ENCODE measurements at places on chromosomes 6 and 20.
A peak's percentile ranks its signal among the peaks of the same experiment; 100 is the strongest.

DNA sequence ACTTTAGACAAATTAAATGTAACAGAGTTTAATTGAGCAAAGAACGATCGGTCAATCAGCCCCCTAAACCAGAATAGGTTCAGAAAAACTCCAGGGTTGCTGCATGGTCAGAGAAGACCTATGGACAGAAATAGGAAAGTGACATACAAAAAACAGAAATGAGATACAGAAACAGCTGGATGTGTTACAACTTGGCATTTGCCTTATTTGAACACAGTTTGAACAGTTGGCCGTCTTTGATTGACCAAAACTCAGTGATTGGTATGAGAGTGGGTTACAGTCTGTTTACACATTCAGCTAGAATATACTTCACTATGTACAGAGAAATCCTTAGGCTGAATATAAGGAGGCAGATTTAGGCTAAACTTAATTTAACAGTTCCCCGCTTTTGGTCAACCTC lies 19.9 kb downstream of the SRSF6 start:
- no peak for DNase-seq

- no peak for DNase-seq
These were observed 52.5 kb downstream of the SSR1 start for GRCh38 chr6:7260291-7261031.

GRCh38 chr20:56783826-56784225 lies 154.7 kb downstream of the TFAP2C start:
- DNase-seq, result no peak

GRCh38 chr6:111813237-111813636 lies 60.0 kb downstream of the FYN start:
- no peak for DNase-seq

DNA sequence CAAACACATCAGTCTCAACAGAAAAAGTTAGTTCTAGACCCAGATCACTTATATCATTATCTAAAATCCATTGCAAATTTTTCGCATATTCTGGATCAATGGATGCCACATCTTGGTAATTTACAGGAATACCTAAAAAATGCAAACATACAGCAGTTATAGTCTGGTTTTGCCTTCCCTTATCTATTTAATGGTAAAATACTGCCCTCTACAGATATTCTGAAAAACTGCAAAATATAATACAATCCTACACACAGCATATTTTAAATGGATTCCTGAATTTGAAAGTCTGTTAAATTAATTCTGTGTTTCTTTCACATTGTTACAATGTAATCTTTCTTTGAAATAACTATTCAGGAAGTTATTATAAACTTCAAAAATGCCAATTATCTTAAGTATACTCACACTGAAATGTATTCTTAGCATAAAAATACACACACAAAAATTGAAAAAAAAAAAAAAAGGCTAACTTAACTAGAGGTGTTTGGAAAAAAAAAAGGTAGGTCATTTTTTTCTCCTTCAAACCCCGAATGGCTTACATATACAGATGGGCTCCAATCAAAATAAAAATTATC lies 88.4 kb downstream of the HACE1 start:
- peak; percentile 18 for DNase-seq

GRCh38 chr6:139313784-139314545 lies 22.2 kb upstream of the TXLNB start:
- no peak for DNase-seq

DNA sequence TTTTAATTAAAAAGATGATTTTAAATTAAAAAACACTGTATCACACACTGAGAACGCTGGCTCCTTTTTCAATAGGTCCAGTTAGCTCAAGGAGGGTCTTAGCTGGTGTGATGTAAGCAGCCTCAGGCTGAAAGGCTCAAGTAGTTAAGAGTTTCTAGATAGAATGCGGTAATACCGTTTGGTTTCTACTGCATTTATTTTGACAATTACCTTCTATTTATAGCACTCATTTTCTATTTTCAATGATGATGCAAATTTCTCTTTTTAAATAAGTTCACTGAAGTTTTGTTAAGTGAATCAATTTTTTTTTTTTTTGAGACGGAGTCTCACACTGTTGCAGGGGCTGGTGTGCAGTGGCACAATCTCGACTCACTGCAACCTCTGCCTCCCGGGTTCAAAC lies 87.1 kb downstream of the PREX1 start:
- no peak for DNase-seq

- no peak for DNase-seq
These were observed 37.9 kb downstream of the AGPAT4 start for GRCh38 chr6:161235776-161236633.

GRCh38 chr6:42419490-42420280 lies 32.0 kb downstream of the TRERF1 start:
- no peak for DNase-seq

- no peak for DNase-seq
These were observed 39.2 kb downstream of the PLAGL2 start for GRCh38 chr20:32168184-32168910.
